ENCODE measurements at places on chromosomes 4 and X. TPM values are rescaled to one million over a fixed set of nuclear protein-coding genes. Genes with fewer than 3 reads are reported as not detected.

DNA sequence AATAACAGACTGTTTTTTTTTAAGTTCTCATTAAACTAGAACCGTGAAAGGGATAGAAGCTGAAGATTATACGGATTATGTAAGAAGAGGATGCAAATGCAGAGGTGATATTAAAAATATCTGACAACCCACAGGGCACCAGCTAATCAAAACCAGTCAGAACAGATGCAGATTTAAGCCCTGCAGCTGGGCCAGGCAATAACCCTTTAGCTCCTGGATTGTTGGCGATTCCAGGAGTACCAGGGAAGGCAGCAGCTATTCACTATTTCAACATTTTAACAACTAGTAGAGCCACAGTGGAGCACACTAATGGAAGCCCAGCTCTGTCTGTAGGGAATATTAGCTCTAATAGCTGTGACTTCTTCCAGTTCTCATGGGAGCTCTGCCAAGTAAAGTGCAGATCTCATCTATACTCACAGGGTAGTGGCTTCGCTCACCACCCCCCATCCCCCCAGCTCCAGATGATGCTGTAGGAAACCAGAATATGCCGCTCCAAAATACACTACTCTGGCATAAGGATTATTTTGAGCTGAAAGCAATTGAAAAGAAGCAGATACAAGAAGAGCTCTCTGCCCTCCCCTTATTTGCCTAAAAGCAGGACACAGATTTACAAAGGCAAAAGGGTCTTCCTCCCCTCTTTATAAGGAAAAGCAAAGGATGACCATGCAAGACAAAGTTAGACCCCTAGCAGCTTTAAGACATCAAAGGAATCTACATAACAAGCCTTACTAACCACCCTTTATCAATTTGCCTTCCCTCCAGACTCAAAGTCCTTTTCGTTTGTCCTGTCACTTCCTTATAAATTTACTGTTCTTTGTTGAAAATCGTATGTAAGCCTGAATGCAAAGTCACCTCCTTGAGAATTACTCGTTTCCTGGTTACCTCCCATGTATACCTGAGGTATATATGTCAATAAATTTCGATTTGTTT, 13.7 kb downstream of the SCD5 start:
- H3K4me1 ChIP-seq = peaks cover 58% of the 10 kb centered on the region
- H3K4me3 ChIP-seq = peak overlapping the region; percentile 34
- peak; percentile 73 for DNase-seq
- peak overlapping the region; percentile 95 for H3K27ac ChIP-seq

DNA sequence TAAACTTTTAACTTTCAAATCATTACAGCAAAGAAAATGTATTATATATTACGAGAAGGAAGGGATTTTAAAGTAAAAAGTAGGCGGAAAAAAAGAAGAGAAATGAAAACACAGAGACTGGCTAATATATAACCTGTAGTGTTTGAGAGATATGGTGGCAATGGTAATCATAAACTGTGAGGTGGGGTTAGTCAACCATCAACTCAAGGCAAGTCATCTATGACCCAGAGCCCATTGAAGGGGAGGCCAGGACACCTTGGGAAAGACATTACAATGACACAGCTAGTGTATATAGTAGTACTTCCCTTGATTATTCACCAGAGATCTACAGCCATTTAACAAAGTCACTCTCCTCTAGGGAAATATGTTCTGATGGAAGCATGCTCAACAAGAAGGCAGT, 423.9 kb upstream of the PITX2 start:
- H3K27me3 ChIP-seq = no peaks in the 10 kb centered on the region
- H3K4me3 ChIP-seq = no peak overlapping the region
- no peak for DNase-seq
- H3K36me3 ChIP-seq = no peaks in the 10 kb centered on the region
- no peaks in the 10 kb centered on the region for H3K4me1 ChIP-seq
- H3K27ac ChIP-seq = no peak overlapping the region

DNA sequence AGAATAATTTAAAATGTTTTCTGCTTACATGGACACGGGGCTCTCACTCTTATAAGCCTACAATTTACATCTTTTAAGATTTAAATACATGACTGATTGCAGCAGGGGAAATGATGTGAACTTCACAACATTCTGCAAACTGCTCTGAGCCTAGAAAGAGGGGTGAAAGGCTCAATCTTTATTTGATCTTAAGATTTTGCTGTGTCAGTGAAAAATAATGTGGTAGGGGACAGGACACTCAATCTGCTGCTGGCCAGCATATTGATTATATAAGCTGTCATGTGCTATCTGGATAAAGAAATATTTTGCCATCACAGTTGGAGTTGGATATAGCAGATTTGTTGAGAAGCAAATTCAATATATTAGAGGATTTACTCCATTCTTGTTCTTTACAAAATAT, 2210.5 kb downstream of the PCDH7 start:
- no peak overlapping the region for H3K4me3 ChIP-seq
- no peak for DNase-seq
- no peaks in the 10 kb centered on the region for H3K27me3 ChIP-seq
- no peaks in the 10 kb centered on the region for H3K4me1 ChIP-seq
- H3K27ac ChIP-seq = no peak overlapping the region

DNA sequence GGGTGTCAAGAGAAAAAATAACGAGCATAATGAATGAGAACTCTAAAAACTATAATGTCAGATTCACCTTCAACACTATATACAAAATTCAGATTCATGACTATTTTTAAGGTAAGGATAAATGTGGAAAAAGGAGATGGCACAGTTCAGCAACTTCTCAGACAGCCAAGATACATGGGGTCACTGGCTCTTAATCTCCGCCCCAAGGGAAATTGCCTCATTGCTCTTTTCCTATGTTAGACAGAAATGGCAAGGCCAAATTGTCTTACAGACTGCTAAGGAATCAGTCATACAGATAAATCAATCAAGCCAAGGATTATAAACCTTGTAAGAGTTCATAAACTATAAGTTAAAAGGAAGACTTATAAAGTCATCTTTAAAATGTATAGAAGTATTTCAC, 183.4 kb downstream of the OPHN1 start:
- H3K27ac ChIP-seq = no peak overlapping the region
- H3K27me3 ChIP-seq = no peaks in the 10 kb centered on the region
- DNase-seq = no peak
- H3K4me1 ChIP-seq = peaks cover 6% of the 10 kb centered on the region

GRCh38 chr4:64584125-64584524, 174.9 kb upstream of the TECRL start:
- no peaks in the 10 kb centered on the region for H3K4me1 ChIP-seq
- no peak overlapping the region for H3K4me3 ChIP-seq
- H3K27me3 ChIP-seq = no peaks in the 10 kb centered on the region
- H3K36me3 ChIP-seq = no peaks in the 10 kb centered on the region
- H3K27ac ChIP-seq = no peak overlapping the region

The CT45A5 gene
- not detected for total RNA-seq

- no peak for DNase-seq
- no peaks in the 10 kb centered on the region for H3K36me3 ChIP-seq
- H3K27ac ChIP-seq = no peak overlapping the region
- H3K4me3 ChIP-seq = no peak overlapping the region
Observed at GRCh38 chrX:110089656-110090403, 86.9 kb downstream of the TMEM164 start.

DNA sequence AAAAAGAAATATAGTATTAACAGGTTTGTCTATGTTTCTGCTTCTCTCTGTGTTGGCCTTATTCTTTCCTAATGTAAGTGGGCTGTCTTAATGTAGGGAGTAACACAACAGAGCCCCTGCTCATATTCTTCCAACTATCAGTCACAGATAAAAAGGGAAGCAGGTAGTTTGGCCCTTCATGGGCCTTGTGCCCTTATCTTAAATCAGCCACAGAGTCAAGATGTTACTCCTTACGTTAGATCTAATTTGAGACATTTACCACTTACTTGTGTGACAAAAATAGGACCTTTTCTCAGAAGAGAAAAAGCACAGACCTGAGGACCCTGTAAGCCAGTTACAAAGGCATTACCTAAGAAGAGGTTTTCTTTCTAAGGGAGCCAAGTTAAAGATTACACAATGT, 589.0 kb downstream of the GRXCR1 start:
- no peaks in the 10 kb centered on the region for H3K27me3 ChIP-seq
- no peak overlapping the region for H3K4me3 ChIP-seq
- peak overlapping the region; percentile 22 for H3K27ac ChIP-seq
- DNase-seq = no peak
- H3K36me3 ChIP-seq = no peaks in the 10 kb centered on the region

The ZNF518B gene
- 21.3 TPM for total RNA-seq

- H3K27me3 ChIP-seq = no peaks in the 10 kb centered on the region
- H3K4me3 ChIP-seq = no peak overlapping the region
- no peak overlapping the region for H3K27ac ChIP-seq
Observed at GRCh38 chr4:183468210-183469095, 24.0 kb downstream of the CDKN2AIP start.

DNA sequence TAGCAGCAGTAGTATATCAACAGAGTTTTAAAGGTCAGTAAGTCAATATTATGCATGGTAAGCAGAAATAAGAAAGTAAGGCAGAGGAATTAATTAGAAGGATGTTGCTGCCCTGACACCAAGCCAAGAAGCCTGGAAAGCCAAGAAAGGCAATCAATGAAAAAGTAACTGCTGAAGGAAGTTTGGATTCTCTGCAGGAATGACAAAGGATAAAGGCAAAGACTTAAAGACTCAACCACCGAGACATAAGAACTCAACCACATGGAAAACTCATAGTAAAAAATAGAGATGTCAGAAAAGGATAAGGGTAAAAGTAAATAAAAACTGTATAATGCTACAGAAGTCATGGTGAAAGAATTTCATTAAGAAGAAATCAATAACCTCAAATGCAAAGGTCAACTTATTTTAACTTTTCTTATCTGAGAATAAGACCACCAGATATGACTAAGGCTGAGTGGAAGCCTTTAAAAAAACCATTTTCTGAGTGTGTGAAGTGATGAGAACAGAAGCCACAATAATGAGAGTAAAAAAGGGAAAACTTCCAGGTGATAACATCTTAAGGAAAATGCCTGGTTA, 55.2 kb downstream of the NEK1 start:
- no peak for DNase-seq
- no peaks in the 10 kb centered on the region for H3K36me3 ChIP-seq
- H3K27ac ChIP-seq = no peak overlapping the region
- no peak overlapping the region for H3K4me3 ChIP-seq
- no peaks in the 10 kb centered on the region for H3K4me1 ChIP-seq

- H3K27me3 ChIP-seq = no peaks in the 10 kb centered on the region
- DNase-seq = no peak
- H3K36me3 ChIP-seq = no peaks in the 10 kb centered on the region
- no peak overlapping the region for H3K4me3 ChIP-seq
- no peaks in the 10 kb centered on the region for H3K4me1 ChIP-seq
Observed at GRCh38 chrX:48785540-48786214, 713 bp upstream of the GATA1 start.

- H3K4me3 ChIP-seq = no peak overlapping the region
- H3K36me3 ChIP-seq = no peaks in the 10 kb centered on the region
- H3K27ac ChIP-seq = no peak overlapping the region
- no peak for DNase-seq
- H3K4me1 ChIP-seq = peaks cover 17% of the 10 kb centered on the region
- no peaks in the 10 kb centered on the region for H3K27me3 ChIP-seq
Observed at GRCh38 chr4:100162027-100162685, 28.1 kb downstream of the DDIT4L start.

The HMGN5 gene
- 4.8 TPM for total RNA-seq

DNA sequence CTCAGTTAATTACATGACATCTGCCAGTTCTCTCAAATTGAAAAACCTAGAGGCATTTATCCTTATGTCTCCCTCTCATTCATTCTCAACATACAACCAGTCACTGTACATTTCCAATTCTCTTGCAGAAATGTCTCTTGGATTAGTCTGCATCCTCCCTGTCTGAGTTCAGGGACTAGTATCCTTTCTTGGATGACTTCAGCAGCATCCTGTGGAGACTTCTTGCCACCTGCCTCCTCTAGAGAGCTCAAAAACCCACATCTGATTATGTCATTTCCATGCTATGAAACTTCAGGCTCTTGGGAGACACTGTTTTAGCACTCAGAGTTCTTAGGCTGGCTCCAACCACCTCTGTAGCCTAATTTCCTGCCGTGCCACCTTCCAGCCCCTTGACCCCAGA, 515.1 kb upstream of the DIPK2B start:
- H3K36me3 ChIP-seq = no peaks in the 10 kb centered on the region
- H3K27me3 ChIP-seq = no peaks in the 10 kb centered on the region
- no peaks in the 10 kb centered on the region for H3K4me1 ChIP-seq

DNA sequence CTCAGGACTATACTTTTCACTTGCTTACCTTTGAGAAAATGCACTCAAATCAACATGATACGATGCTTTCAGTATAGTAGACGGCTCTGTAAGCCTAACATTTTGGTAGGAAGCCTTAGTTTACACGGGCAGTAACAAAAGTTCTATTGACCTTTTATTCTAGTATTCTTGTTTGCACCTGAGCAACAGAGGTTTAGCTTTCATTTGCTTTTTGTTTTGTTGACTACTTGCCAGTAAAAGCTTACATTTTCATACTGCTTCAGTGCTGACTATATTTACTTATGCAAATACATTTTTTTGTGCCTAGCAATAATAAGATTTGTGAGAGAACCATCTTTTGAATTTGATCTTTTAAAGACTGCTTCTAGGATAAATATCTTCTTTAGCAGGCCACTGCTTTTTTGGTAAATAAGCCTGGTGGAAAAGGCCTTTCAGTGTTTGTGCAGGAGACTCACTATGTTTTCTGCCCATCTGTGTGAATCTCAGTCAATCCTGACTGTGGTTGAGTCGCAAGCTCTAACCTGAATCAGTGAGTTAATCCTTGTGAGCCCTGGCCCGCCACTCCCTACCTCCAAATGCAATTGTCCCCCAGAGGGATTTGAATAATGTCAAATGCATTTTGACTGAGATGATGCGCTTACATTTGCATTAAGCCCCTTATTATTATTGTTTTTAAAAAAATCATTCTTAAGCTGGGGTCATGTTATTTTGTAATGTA, 21.9 kb downstream of the FHIP1A start:
- no peak overlapping the region for H3K27ac ChIP-seq
- no peak for DNase-seq
- no peak overlapping the region for H3K4me3 ChIP-seq
- H3K27me3 ChIP-seq = no peaks in the 10 kb centered on the region

GRCh38 chr4:100174985-100175383, 15.3 kb downstream of the DDIT4L start:
- no peak for DNase-seq
- H3K4me1 ChIP-seq = peaks cover 25% of the 10 kb centered on the region
- no peaks in the 10 kb centered on the region for H3K27me3 ChIP-seq
- H3K36me3 ChIP-seq = no peaks in the 10 kb centered on the region
- no peak overlapping the region for H3K4me3 ChIP-seq
- no peak overlapping the region for H3K27ac ChIP-seq

DNA sequence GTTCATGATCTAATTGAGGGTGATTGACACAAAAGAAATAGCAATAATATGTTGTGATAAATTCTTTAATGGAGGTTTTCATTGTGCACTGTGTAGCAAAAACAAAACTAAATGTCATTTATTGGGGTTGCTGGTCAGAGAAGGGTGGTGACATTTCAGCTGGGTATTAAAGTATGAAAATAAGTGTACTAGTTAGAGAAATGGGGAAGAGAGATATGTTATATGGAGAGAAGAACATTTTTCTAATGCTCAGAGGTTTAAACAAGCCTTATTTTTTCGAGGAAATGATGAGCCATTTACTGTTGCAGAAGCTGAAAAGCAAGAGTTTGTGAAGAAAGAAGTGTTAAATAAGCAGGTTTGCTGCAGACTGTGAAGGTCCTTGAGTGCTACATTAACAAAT, 142.7 kb upstream of the PAQR3 start:
- no peak overlapping the region for H3K4me3 ChIP-seq
- H3K36me3 ChIP-seq = no peaks in the 10 kb centered on the region
- no peak overlapping the region for H3K27ac ChIP-seq

- H3K4me3 ChIP-seq = no peak overlapping the region
- no peaks in the 10 kb centered on the region for H3K27me3 ChIP-seq
- H3K36me3 ChIP-seq = no peaks in the 10 kb centered on the region
- no peak for DNase-seq
Observed at GRCh38 chrX:16199343-16199742, 32.1 kb downstream of the MAGEB17 start.

The ADH6 gene
- total RNA-seq = not detected
